ENCODE measurements at places on chromosomes 6 and 20. TPM values are rescaled to one million over a fixed set of nuclear protein-coding genes. Genes with fewer than 3 reads are reported as not detected.

DNA sequence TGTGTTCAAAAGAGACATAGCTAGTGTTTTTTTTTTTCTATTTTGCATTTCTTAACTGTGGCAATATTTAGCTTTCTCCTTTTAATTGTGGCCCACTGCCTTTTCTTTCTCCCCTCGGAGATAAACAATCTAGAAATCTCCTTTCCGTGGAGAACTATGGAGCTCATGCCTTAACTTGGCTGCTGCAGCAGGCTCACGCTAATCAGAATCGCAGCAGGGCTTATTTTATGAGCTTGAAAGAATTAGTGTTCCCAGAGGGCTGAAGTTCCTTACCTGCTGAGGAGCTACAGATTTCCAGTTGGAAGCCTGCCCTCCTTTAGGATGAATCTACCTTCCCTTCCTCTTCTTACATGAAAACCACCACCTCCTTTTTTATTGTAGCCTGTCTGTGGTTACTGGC is 35.6 kb downstream of the CTNNBL1 start:
- no peak for DNase-seq

DNA sequence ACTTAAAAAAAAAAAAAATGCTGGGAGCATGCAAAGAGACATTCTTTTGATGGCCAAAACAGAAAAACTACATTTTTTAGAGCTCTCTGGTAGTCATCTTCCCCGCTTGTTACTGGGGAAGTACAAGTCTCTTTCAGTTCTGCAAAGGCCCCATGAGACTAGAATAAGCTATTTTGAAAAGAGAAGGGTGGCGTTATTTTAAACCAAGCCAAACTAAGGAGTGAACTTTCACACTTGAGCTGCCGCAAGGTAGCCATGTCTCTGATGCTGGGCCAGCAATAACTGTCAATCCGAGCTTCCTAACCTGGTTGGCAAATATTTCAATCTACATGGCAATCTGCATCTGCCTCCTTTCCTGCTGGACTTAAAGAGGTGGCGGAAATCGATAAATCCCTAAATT is 96.7 kb downstream of the L3MBTL3 start:
- no peak for DNase-seq

DNA sequence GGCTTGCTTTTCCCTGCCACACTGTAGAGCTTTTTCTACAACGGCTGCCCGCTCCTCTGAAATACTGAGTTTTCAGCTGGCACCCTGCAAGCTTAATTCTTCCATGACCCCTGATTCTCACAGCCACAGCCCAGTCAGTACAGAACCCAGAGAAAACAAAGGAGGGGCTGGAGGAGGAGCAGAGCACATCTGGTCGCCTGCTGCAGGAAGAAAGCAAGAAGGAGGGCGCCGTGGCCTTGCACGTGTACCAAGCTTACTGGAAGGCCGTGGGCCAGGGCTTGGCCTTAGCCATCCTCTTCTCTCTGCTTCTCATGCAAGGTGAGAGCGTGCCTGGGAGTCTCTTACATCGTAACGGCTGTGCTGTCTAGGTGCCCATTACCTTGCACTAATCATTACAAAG is 11.3 kb downstream of the DLK2 start:
- no peak for DNase-seq

DNA sequence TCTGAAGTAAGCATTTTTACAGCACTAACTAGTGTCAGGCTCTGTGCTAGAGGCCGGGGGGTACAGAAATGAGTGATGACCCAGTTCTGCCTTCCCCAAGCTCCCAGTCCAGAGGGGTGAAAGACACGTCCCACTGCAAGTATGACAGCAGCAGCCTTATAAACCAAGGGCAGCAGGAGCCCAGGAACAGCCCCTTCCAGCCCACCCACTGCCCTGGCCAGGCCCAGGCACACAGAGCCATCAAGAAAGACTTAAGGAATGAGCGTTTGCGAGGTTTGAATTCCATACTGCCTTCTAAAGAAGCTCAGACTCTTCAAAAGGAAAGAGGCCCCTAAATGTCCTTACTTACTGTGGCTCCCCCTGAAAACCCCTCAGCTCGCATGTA is 10.0 kb downstream of the TRERF1 start:
- DNase-seq = no peak

DNA sequence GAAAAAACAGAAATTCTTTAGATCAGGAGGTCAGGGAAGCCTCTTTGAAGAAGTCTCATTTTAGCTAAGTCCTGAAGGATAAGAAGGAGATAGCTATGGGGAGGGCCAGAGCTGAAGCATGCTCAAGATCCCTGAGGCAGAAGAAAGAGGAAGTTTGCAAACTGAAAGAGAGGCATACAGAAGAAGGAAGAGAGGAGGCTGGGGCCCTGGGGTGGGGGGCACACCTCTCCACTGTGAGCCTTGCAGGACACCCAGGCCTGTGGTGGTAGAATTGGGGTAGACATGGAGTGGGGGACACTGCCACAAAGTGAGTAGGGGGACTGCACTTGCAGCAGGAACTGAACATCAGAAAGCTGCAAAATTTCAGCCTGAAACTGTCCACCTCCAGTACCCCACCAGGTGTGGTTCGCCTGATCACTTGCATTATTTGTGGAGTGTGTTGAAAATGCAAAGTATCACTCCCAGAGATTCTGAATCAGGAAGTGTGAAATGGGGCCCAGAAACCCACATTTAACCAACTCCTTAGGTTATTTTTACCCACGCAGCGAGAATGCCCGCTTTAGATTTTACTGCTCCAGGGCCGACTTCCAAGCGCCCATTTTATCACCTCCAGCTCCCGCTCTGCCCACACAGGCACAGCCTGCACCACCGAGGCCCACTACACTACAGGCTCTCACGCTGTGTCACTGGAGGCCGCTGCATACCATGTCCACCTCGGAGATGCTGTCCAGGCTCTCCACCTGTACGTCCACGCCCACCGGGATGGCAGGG is 44.0 kb downstream of the GABRR2 start:
- no peak for DNase-seq

DNA sequence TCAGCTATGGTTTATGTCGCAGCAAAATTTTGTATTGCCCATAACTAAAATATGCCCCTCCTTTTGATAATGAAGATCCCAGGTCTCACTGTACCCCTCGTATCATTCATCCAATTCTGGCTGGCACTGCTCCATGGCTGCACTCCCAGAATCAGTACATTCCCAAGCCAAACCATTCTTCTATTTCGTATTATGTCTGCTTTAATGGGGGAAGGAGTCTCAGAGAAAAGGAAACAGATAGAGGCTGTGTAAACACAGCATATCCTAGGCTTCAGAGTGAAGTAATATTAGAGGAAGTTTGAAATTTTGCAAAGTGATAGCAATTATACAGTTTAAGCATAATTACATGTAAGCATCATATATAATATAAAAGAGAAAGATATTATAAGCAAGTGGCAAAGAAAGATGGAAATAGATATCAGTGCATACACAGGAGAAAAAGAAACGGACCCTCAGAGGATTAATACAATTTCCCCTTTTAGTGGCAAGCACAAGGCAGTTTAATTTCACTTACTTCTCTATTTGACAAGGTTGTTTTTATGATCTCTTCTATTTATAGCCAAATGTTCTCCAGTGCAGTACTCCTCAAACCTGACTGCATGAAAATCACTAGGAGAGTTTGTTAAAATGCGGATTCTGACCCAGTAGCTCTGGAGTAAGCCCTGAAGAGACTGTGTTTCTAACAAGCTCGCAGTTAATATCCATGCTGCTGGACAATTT is 56.5 kb upstream of the TENT5A start:
- DNase-seq = peak; percentile 32

DNA sequence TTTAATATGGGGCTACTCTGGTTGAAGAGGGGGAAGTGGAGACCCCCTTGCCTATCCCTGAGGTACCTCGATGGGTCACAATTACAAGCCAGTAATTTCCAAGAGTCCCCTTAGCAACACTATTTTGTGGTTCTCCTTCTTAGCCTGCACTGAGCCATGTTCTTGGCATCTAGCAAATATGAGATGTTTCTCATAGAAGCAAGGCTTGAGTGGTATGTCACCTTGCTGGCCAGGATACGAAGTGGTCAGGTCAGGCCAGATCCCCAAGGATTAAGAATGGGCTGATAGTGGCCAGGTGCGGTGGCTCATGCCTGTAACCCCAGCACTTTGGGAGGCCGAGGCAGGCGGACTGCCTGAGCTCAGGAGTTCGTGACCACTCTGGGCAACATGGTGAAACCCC is 2.1 kb upstream of the GHRH start:
- no peak for DNase-seq

- peak; percentile 63 for DNase-seq
Observed at GRCh38 chr6:110874880-110875547, 429 bp downstream of the AMD1 start.

GRCh38 chr20:3223994-3224680 is 14.8 kb downstream of the ITPA start:
- no peak for DNase-seq

- DNase-seq = no peak
Observed at GRCh38 chr20:51126337-51126736, 103.4 kb upstream of the KCNG1 start.

GRCh38 chr6:94357381-94357980 is 938.1 kb upstream of the EPHA7 start:
- DNase-seq = no peak

DNA sequence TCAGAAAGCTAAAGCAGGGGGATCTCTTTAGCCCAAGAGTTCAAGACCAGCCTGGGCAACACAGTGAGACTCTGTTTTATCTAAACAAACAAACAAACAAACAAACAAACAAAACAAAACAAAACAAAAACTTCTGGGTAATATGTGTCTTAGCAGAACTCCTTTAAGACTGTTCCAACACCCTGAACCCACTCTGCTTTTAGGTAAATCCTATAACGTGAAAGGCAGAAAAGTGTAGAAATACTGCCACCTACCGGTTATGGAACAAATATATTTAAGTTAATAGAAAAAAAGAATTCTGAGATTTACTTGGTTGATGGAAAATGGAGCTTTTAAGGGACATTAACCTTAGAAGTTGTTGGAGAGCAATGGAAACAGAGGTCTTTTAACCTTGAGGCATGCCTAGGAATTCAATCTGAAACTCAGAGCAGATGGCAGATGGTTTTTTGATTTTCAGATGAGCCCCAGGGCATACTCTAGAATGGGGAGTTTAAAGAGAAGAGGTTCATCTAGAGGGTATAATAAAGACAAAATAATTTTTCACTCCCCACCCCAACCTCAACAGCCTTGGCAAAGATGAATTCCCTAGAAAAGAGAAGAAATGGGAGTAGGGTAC is 38.5 kb downstream of the SOD2 start:
- no peak for DNase-seq

DNA sequence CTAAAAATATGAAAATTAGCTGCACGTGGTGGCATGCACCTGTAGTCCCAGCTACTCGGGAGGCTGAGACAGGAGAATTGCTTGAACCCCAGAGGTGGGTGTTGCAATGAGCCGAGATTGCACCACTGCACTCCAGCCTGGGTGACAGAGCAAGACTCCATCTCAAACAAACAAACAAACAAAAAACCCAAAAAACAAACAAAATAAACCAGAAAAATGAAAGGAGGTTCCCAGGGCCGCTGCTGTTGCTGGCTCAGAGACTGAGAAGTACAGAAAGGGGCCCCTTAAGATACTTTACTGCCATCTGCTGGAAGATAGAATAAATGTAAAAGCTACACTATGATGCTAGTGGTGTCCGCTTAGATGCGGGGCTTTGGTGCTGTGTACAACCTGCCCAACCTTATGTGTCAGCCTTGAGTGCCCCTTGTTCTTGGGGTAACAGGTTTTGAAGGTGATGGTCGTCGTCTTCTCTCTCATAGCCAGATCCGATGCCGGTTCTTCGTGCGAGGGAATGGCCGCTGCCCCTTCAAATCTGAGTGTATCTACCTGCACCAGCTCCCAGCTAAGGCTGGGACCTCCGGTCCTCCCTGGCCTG is 2.8 kb upstream of the FANCE start:
- no peak for DNase-seq

- peak; percentile 82 for DNase-seq
Observed at GRCh38 chr6:25991785-25992412, 29.3 kb downstream of the TRIM38 start.

DNA sequence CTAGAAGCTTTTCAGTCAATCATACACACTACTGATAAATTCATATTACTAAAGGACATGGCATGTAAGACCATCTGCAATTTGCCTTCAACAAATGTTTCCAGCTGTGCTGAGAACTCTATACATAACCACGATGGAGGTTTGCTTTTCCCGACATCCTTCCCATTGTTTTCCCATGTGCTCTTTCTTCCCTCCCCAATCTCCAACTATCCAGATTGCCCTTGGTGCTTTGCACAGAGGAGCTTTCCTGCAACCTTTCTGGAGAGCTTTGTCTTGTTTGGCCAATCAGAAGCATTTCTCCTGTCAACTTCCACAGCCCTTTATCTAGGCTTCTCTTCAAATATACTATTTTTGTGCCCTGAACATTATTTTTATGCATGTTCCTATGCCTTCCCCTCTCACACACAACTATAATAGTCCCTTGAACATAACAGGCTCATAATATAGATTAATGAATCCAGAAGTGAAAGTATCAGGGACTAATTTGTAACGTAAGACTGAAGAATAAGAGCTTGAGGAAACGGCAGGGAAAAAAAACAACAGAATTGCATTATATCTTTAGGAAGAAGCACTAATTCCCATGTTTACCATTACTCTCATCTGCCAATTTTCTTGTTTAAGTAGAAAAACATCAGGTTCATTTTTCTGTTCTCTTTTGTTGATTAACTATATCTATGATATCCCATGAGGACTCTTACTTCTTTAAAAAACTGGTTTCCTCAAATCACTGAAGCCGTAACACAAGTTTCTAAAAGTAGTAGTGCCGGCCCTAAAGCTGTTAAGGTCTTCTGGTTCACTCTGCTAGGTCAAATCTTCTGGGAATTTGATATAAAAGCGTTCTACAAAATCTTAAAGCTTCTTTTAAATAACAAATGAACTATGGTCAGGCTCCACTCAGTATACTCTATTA is 20.1 kb downstream of the SMLR1 start:
- no peak for DNase-seq

- DNase-seq = no peak
Observed at GRCh38 chr20:63259734-63260460, 5.6 kb upstream of the NKAIN4 start.

DNA sequence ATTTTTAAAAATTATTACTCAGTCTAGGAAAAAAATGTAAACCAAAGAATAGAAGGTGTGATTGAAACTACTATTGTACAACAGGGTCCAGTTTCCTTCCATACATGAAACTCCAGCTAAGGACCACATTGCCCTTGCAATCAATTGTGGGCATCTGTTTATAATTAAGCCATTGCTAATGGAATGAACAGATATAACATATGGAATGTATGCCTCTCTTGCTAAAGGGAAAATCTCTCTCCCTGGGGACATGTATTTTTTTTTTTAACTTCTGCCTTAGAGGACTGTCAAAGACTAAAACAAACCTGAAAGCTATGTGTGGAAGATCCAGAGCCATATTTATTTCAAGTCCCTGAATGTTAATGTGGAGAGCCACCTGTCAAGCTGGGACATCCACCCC is 336.8 kb upstream of the MANEA start:
- no peak for DNase-seq

The BNIP5 gene
- 0.44 TPM for total RNA-seq

The NKAIN2 gene
- total RNA-seq = 1.8 TPM

The GPR6 gene
- total RNA-seq = not detected

The GLP1R gene
- 0.22 TPM for total RNA-seq

The IRAK1BP1 gene
- total RNA-seq = 6.6 TPM

The PAX1 gene
- not detected for total RNA-seq

Data from kidney (tissue), 22 donors.